ENCODE measurements at places on chromosomes 12 and 14.

DNA sequence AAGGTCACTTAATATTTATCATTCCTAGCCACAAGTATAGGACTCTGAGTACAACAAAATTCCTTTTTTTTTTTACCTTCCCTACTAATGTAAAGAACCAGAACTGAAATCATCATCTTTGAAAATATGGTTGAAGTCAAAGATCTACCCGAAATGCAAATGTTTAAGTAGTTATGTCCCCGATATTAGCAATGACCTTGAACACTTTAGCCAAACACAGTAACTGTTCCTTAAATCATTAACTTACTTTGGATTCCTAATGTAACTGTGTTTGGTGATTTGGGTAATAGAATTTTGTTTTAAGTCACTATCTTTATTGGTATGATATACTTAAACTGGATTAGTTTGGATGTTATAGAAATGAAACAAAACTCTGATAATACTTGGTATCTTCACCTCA is 14.4 kb downstream of the ITPR2 start:
- no peak for DNase-seq

DNA sequence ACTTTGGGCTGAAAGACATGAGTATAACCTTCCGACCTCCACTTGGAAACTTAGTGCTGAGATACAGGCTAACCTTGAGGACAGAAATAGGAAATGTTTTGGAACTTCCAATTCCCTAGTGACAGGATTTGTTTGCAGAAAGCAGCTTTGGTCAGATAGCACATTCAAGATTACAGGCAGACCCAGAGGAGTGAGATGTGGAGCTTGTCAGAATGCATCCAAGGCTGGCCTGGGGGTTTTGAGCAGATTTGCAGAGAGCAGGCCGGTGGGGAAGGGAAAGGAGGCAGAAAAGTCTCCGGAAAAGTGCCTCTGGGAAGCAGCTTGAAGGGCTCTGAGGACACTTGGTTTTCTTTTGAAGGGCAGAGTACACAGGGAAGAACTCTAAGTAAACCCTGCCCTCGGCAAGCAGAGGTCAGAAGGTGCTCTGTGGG is 180.3 kb downstream of the ETV6 start:
- no peak for DNase-seq

DNA sequence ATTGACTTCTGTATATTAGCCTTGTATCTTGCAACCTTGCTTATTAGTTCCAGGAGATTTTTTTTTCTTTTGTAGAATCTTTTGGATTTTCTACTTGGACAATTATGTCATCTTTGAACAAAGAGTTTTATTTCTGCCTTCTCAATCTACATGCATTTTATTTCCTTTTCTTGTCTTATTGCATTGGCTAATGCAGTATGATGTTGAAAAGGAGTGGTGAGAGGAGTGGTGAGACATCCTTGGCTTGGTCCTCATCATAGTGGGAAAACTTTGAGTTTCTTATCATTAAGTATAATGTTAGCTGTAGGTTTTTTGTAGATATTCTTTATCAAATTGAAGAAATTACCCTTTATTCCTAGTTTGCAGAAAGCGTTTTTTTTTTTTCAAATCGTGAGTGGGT is 80.6 kb downstream of the RFX4 start:
- DNase-seq, result no peak

- no peak for DNase-seq
Measured at GRCh38 chr14:68230950-68231717, 411.6 kb downstream of the RAD51B start.

DNA sequence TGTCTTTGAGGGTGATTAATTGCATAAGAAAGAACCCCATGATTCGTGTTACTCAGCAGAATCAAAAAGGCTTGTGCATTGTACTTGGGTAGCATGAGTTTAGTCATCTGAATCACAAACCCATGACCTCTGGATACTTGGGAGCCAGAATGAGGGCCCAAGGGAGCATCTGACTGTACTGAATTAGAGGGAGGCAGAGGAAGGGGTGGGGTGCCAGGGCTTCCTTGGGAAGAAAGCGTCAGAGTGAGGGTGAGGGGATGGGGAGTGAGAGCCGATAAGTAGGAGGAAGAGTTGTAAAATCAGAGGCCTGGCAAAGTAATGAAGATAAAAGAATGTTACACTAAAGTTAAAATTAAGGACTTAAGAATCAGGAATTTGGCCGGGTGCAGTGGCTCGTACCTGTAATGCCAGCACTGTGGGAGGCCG is 29.8 kb downstream of the GPRC5D start:
- DNase-seq, result no peak

Measured in AG04450 (cell line).